Activated CD4-positive, alpha-beta memory T cell treated with anti-CD3 and anti-CD28 coated beads, Interleukin-2, amount 10 ng/mL, durations not matched to agents 7 days and 5 days (primary cell): ENCODE measurements at places on chromosomes 1 and 21.

- DNase-seq: no peak
Measured at GRCh38 chr1:6703016-6703415, 1.4 kb upstream of the DNAJC11 start.

DNA sequence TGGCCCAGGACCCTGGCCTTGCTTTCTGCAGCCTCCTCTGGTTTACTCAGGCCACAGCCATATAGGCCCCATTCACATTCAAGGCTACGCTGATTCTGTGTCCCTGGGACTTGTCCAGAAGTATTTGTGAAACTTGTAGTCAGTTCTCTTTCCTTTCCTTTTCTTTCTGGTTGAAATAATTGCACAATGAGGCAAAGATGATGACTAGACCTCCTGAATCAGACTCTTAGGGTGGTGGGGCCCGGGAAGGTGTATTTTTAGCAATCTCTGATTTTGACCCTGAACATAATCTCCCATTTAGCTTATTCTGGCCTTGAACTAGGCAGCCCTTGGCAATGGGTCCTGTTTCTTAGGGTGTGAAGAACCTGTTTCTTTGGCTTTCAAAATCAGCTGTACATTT lies 39.9 kb downstream of the STUM start:
- no peak for DNase-seq

DNA sequence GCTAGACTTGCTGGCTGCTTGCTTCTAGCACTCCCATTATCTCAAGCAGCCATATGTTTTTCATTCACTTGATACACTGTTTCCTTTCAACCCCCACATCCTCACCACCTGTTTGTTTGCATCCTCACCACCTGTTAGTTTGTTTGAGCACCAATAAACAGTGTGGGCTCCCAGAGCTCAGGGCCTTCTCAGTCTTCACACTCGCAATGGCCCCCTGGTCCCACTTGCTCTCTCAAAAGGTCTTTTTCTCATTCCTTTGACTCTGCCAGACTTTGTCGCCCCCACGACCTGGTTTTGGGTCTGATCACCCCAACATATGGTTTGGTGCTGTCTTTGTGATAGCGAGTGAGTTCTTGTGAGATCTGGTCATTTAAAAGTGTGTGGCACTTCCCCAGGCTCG lies 6.2 kb upstream of the PADI4 start:
- DNase-seq: no peak

- DNase-seq: no peak
Measured at GRCh38 chr1:18879215-18879790, 19.8 kb upstream of the TAS1R2 start.

DNA sequence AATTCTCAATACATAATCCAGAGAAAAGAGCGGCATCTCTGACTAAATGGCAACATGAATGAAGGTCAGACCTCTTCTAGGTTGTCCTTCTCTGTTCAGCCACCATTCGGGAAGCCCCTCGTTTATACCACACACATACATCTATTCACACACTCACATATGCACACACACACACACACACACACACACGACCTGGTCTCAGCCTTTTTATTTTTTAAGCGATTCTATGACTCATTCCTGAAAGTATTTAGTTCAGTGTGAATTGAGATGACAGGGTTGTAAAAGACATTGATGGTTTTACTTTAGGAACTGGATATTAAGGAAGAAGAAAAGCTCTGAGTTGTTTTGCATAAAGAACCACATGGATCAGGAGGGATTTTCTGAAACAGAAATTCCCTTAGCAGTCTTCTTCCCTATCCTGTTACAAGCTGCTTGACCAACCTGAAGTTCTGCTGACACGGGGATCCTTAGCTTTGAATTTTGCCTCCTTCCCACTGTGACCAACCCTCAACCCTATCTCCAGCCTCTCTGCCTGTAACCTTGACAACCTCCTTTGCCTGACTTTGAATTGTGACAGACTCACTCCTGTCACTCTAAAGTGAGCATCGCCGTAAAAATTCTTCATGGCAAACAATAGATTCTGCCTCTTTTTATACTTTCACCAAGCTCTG lies 383.1 kb upstream of the ESRRG start:
- no peak for DNase-seq

DNA sequence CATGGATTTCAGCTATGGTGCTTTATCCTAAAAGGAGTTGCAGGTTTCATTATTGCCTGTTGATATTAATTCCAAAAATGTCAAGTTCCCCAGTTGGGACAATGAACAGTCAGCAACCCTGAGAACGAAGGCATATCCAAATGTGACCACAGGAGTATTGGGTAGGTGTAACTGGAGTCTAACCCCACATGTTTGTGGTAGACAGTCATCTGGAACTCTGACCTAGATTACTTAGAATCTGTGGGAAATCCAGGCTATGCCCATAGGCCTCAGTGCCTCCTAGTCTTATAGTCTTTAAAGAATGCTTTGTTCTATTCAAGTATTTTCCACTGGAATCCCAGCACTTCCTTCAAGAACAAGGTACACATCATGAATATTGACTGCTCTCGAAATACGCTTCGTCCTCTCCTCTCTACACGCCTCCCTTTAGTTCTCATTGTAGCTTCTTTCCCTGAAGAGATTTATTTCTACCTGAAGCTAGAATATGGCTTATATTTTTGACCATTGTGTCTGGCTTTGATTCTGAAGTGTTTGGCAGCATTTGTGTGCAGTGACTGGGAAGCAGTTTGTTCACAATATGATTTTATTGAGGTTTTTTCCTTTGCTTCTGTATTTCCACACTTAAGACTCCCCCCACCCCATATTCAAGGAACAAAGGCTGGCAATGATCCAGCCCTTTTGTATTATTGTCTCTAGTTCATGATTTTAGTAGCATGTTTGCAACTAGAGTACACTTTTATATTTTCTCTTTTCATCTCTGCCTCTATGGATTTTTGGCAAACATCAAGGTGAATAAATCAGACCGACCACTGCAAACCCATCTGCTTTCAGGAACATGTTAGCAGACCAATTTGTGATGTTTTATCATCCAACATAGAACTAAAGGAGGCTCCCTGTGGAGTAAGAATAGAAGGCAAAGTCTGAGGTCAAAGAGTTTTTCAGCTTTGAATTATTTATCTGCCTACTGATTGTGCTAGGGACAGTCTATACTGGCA lies 178.6 kb downstream of the GPR52 start:
- no peak for DNase-seq

DNA sequence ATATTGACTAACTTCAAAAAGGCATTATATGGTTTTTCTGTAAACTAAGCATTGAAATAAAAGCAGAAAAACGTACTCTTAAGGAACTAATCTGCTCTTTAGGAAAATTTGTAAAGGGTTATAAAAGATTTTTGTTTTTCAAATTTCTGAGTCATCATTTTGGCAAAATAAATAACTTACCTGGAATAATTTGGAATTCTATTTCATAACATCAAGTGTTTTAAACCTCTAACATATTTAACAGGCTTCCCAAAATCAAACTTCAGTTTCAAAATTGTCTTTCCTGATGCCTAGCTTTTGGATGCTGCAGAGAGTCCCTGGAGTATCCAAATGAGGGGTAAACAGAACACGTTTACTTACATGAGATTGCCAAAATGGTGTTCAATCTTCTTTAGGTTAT lies 108.5 kb downstream of the COP1 start:
- DNase-seq: no peak

GRCh38 chr1:115761601-115762302 lies 6.8 kb downstream of the CASQ2 start:
- no peak for DNase-seq

DNA sequence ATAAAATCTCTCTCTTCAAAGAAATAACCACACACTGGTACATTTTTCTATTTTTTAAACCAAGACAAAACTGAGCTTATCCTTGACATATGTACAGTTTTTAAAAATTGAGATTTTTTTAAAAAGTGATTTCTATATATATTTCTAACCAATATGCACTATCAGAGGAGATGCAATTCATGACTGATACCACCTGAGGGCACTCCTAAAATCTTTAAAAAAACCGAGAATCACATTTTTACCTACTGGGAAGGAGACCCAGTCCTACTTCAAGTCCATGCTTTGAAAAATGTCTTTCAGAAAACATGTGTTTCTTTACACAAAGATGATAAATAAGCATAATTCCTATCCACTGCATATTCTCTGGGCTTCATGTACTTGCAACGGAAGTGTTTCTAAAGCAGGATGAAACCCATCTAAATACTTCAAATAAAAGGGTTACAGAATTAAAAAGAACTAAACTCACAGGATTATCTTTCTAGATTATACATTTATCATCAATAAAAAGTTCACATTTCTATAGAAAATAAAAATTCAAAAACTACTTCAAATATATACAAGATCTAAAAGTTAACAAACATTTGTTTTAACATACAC lies 98.6 kb downstream of the ENAH start:
- DNase-seq: no peak

- DNase-seq: no peak
Measured at GRCh38 chr1:94418664-94419655, 771 bp downstream of the ABCD3 start.

DNA sequence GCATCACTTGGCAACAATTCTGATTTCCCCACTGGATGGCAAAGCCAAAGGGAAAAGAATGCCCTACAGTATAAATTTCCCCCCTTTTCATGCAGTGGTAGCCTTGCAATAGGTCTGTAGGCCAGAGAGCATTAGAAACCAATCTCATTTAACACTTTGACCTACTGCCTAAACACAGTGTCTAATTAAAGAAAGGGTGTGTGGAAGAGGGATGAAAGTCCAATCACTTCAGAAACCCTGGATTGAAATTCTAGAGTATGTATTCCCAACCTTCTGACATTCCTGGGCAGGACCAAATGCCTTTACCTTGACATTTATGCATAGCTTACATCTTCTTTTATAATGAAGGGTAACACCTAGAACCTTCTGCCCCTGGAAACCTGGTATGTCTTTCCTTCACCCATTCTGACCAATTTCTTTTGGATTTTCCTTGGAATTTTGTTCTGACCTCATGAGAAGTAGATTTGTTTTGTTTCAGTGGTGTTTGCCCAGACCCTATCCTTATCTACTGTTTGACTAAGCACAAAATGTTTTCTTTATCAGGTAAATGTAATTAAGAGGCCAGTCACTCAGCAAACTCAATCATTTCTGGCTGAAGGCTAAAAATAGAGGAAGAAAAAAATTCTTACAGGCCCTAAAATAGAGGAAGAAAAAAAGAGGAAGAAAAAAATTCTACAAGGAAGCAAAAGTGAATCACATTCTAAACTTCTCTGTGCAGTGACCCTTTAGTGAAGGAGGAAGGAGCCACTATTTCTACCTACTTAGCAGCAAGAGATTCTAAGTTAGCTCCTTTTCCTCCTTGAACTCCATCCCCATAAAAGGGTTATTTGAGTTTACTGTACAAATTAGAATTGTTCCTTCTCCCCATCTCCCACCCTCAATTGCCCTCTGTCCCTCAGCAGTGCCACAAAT lies 129.5 kb upstream of the DSCAM start:
- no peak for DNase-seq

GRCh38 chr1:156502894-156503697 lies 2.5 kb upstream of the MEF2D start:
- no peak for DNase-seq

- no peak for DNase-seq
Measured at GRCh38 chr1:26127235-26128163, 15.9 kb downstream of the PDIK1L start.

DNA sequence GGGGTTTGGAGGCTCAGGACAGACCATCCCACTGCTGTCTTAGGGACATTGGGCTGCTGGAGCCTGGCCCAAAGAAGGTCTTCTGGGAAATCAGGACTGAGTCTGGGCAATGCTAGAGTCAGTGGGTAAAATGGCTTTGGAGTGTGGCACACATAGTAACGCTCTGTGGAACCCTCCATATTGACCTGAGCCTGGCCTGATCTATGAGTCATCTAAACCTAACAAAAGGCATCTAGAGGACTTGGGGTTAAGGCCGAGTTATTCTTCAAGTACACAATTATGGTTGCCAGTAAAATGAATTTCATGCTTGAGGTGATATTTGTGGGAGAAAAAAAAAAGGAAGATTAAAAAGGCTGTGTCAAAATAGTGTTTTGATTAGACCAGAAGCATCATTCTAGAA lies 77.7 kb downstream of the ST6GALNAC5 start:
- DNase-seq: no peak

DNA sequence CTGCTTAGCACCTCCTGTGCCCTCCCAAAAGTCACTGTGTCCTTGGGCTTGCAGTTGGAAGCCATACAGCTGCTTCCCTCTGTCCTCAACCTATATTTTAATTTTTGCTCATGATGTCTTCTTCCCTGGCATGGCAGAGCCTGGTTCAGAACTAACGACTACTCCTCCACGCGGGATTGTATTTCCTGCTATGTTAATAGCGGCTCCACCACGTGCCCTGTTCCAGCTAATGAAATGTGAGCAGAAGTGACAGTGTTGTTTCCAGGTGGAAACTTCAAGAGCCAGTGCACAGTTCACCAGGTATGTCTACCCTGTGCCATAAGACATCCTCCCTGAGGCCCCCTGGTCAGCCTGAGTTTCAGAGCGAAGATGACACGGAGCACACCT lies 52.1 kb downstream of the DHRS3 start:
- DNase-seq: no peak

DNA sequence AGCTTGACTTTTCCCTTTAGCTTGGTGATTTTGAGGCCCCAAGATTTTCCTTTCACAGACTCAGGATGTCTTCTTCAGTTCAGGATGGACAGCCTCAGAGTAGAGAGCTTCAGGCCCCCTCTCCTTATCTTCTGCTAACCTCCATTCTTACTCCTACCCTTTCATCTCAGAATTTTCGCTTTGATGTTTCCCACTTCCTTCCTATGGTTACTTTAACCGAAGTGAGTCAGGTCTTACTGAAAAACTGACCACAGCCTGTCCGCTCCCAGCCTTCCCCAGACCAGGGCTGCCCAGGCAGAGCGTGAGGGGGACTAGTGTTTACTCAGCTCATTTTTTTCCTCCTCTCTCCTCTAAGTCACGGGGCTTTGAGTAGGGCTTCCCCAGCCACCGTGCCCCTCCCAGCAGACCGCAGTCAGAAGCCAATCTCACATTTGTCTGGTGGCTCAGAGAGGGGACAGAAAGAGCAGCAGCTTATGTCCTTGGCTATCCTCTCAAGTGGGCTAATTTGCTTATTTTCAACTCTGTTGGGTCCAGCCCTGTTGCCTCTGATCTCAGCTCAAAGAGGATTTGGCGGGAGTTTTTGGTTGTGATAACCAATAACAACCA lies 4.2 kb upstream of the IL19 start:
- DNase-seq: peak; percentile 85

DNA sequence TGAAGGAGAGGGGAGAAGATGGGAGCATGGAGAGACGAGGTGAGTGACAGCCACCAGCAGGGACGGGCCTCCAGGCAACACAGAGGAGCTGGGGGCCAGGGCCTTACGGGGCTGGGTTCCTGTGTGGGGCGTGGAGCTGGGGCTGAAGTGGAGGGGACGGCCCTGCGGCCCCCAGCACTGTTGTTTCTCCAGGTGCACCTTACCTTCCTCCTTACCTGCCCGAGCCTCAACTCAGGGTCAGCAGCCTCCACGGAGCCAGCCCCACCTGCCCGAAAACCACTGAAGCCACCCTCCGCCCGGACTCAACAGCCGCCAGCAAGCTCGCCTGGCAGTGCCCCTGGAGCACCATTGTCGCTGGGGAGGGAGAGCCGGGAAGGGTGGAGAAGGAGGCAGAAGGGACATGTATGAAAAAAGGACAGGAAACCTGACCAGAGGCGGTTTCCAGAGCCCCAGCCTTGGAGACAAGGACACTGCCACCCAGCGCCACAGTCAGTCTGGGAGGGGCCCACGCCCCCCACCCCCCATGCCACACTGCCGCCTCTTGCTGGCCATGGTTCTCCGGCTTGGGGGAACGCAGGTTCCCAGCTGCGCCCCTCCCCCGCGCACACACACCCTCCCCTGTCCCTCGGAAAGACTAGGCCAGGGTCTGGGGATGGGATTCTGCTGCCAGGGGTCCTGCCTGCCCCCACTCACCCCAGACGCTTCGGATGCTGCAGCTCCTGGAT lies 10.6 kb downstream of the PLA2G2F start:
- DNase-seq: no peak

- DNase-seq: no peak
Measured at GRCh38 chr1:26526287-26526686, 3.3 kb upstream of the RPS6KA1 start.
